ENCODE measurements at places on chromosomes 3 and 15.

DNA sequence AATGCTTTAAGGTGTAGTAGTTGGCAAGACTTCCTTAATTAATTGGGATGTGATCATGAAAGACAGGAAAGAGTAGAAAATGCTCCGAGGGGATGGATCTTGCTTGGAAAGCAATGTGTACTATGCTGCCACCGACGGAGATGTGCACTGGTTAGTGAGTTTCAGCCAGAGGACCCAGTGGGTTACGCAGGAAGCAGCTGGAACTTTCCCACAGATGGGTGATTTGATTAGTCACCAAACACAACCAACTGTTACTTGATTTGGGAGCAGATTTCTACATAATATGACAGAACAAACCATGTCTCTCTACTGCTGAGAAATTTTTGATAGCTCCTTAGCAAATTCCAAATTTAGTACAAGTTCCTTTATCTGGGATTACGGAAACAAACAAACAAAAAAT, 245.4 kb upstream of the MCTP2 start:
- DNase-seq, result no peak

DNA sequence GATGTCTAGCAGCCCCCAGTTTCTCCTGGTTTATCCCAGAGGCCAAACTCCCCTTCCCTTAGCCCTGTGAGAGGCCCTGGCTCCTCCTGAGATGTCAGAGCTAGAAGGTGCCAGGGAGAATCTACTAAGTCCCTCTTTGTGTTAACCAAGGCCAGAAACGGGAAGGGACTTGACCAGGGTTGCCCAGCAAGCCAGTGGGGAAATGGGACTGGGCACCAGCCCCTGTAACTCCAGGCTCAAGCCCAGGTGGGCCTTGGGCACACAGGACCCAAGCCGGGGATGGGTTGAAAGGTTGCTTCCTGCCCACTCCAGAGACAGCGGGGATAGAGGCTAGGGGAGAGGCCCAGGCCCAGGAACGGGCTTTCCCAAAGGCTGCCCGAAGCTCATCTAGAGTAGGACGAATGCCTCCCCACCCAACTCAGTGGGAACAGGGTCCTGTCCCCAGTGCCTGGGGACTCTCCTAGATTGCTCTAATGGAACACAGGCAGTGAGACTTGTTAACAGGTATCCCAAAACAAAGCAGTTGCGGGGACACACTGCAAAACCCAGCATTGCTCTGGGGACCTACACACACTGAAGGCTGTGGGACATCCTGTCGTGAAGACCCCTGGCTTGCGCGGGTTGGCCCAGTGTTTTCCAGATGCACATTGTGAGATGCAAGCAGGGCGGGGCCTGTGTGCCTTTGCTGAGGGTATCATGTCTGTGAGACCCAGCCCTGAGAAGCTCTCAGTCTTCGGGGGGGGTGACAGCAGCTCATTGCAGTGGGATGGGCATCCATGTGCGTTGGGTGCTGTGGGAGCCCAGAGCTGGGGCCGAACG, 12.9 kb upstream of the TXNRD3 start:
- no peak for DNase-seq

GRCh38 chr3:195612075-195612800, 28.5 kb upstream of the APOD start:
- no peak for DNase-seq

DNA sequence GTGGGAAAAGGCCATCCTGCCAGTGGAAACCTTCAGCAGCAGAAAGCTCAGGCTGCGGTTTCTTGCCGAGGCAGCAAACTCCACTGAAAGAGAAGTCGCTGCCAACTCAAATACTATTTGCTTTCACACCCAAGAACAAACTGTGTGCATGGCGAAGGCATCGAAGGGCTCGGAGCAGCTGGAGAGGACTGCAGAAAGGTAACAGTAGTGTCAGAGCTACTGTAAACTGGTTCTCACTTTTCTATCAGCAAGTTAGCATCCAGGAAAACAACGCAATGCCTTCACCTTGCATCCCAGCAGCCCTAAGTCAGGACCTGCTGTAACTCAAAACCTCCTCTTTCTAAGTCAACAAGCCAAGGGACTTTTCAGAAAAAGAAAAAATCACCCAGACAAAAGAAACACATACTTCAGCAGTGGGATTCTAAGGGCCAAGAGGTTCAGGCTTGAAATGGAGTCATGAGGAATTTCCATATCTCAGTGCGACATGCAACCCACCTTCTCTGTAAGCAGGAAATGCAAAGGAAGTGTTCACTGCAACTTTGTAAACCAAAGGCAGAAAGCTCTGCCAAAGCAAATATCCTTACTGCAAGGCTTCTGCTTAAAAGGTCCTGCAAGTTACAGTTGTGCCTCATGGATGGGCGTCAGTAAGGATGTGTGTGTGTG, 193.5 kb downstream of the FOXP1 start:
- DNase-seq, result peak; percentile 46

DNA sequence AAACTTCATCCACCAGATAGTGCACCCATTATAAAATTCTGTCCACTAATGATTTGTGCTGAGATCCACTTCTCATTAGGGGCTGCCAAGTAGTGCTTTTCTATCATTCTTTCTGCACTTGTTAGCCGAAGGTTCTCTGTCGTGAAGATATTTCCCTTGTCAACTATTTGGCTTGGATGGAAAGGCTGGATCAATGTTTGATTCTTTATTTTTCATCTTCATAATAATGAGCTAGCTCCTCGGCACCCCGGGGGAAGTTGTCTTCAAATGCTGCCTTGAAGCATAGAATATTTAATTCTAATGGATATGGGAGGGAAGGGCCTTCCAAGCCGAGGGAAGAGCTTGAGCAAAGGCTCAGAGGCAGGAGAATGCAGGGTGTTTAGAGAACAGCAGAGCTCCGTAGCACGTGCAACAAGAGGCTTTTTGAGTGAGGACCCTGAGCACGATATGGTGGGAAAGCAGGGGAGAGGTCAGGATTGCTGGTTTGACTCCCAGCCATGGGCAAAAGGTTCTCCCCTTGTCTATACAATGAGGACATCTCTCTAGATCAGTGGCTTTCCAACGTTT, 16.3 kb upstream of the MUC20 start:
- no peak for DNase-seq

DNA sequence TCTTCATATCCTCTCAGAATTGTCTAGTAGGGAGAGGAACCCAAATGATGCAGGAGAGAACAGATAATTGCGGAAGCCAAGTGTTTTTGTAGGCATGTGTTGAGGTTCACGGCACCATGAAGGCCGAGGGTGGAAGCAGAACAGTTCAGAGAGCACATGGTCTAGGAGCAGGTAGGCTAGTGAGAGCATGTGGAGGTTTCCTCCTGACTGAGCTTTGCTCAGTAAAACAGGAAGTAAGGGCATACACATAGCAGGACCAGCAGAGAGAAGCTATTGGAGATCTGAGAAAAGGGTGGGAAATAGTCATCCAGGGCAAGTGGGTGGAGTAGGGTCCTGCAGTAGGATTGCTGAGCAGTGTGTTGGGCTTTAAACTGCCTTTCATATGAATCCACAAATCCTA, 491.1 kb downstream of the FHIT start:
- DNase-seq, result no peak

DNA sequence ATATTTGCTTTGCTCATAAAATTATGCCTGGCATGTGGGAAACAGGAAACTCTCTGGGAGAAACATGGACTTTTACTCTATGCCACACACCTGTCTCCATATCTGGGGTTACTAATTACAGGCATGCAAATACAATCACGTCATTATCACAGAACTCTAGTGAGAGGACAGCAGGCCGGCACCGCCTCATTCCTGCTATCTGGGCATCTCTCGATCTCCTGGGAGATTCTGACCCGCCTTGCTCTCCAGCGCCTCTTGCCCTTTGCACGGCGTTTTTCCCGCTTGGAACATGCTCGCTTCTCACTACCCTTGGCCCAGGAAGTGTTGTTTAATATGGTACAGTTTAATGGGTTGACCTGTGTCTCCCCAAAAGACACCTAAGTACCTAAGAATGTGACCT, 45.4 kb upstream of the PARL start:
- DNase-seq, result no peak

DNA sequence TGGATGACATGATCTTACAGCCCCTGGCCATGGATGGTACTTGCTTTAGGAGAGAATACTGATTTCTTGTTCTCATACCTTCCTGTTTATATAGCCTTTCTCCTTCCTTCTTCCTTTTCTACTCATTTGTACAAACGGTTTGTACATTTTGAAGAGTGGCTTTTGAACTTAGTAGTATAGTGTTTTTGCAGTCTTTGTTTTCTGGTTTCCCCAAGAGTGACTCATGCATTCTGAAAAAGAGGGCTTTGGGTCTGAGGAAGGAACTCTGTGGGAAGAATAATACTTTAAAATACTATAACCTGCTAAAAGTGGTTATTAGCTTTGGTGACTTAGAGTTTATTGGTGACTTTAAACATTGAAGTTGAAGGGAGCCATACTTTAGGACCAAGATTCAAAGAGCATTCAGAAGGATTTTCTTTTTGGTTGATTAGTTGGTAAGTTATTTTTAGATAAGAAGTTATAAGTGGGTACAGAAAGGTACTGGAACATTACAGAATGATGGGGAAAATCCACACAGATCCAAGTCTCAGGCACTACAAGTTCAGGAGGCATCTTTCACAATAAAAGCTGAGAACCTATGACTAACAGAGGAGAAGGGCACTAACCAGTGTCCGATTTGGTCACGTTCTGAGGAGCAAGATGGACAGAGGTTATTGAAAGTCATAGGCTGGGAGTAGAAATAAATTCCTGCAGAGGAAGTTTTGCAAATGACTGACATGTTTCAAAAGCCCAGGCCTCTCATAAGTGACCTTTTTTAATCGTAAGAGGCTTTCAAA, 369.6 kb upstream of the AZI2 start:
- DNase-seq, result no peak

- no peak for DNase-seq
Measured at GRCh38 chr15:56598991-56599390, 134.1 kb upstream of the MNS1 start.

- DNase-seq, result no peak
Measured at GRCh38 chr3:39188271-39189149, 3.9 kb downstream of the XIRP1 start.

DNA sequence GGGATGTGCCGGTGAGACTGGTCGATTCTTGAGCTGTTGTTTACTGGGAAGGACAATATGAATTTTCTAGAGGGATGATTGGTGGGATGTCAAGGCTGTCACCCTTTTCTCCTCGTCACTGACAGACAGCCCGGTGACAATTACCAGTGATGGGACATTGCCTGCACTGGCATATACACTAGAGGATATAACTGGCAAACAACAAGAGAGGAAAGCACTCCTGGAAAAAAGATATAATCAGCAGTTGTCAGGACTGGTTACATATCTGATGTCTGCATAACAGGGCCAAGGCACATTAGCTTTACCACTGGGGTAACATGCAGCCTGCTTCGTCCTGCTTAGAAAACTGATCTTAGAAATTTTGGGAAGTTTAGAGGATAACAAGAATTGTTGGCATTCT, 131.1 kb downstream of the ROBO2 start:
- no peak for DNase-seq

Measured in stimulated activated CD4-positive, alpha-beta T cell treated with anti-CD3 and anti-CD28 coated beads, Interleukin-15, amount 100 ng/mL, for 24 hours (primary cell).